ENCODE measurements at places on chromosomes 1 and 21.

GRCh38 chr1:1419813-1420653 is 1.0 kb downstream of the ANKRD65 start:
- no peak for DNase-seq

DNA sequence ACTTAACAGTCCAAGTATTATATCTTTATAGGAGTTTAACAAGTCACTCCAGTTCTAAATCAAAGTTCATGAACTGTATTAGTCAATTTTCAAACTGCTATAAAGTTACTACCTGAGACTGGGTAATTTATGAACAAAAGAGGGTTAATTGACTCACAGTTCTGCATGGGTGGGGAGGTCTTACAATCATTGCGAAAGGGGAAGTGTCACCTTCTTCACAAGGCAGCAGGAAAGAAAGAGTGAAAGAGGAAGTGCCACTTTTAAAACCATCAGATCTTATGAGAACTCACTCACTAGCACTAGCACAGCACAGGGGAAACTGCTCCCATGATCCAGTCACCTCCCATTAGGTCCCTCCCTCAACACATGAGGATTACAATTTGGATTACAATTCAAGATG is 70.0 kb downstream of the CLCA4 start:
- DNase-seq = no peak

- peak; percentile 84 for DNase-seq
Observed at GRCh38 chr1:110962892-110963690, 631 bp downstream of the LRIF1 start.

DNA sequence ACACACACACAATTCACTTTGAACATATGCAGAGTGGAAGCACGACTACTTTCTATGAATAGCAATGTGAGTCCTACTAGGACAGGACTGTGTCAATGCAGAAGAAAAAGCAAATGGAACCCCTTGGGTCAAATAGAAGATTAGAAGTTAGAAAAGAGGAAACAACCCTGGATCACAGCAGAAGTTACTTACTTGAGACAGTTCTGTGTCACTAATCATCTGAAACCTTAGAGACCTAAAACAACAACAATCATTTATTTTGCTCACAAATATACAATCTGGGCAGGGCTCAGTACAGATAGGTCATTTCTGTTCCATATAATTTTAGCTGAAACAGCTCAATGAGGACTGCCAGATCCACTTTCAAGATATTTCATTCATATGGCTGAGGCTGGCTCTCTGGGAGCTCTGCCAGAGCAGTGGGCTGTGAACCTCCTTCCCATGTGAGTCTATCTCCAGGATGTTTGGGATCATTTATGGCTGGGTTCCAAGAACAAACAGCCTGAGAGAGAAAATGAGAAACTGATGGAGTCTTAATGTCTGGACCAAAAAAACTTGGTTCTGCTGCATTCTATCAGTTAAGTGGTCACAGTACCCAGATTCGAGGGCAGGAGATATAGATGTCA is 42.5 kb upstream of the IL10 start:
- DNase-seq = no peak

GRCh38 chr1:172108161-172108893 is 267.0 kb downstream of the DNM3 start:
- no peak for DNase-seq

- no peak for DNase-seq
Observed at GRCh38 chr1:155169541-155169940, 3.6 kb downstream of the KRTCAP2 start.

DNA sequence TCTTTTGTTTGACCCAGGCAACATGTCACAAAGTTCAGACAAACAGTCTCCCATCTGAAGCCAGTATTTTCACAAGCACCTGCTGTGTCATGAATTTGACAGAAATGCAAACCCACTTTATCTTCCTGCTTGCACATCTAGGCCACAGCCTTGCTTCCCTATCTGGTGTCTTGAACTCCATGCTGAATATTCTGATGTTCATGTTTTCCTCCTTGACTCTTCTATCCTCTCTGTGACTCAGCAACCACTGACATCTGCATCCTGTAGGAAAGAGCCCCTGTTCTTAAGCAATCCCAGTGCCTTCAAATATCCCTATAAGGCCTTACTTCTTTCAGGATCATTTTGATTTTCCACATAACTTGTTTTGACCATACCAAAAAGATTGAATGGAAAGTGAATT is 6.5 kb downstream of the CD55 start:
- no peak for DNase-seq

DNA sequence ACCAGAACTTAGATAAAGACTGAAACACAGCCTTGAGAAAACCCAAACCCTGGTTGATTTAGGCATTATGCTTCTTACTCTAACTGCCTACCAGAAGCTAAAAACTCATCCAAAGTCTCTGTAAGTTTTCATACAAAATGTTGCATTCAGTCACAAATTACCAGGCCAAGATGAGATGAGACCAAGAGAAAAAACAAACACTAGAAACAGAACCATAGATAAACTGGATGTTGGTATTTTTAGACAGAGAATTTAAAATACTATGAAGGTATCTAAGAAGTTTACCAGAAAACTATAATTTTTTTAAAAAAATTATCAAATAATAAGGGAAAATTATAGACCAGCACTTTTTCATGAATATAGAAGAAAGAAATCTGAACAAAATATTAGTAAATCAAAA is 180.5 kb downstream of the VPS13D start:
- no peak for DNase-seq

DNA sequence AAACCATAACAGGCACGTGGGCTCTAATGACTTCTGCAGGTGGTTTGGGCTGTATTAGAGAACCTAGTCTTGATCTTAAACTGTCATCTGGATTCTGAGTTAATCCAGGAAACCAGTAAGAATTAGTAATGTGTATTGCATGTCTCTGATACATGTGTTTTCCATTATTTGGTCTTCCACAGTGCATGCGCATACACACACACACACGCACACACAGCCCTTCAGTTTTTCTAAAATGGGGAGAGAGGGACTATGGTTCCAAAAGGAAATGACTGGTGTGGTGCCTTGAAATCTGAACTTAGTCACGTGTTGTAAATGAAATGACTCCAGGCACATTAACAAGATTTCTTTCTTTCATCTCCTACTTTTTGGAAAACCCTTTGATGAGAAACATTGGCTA is 67.6 kb downstream of the OLFML2B start:
- no peak for DNase-seq

GRCh38 chr1:28640766-28641165 is 2.1 kb downstream of the TAF12 start:
- DNase-seq = peak; percentile 21

DNA sequence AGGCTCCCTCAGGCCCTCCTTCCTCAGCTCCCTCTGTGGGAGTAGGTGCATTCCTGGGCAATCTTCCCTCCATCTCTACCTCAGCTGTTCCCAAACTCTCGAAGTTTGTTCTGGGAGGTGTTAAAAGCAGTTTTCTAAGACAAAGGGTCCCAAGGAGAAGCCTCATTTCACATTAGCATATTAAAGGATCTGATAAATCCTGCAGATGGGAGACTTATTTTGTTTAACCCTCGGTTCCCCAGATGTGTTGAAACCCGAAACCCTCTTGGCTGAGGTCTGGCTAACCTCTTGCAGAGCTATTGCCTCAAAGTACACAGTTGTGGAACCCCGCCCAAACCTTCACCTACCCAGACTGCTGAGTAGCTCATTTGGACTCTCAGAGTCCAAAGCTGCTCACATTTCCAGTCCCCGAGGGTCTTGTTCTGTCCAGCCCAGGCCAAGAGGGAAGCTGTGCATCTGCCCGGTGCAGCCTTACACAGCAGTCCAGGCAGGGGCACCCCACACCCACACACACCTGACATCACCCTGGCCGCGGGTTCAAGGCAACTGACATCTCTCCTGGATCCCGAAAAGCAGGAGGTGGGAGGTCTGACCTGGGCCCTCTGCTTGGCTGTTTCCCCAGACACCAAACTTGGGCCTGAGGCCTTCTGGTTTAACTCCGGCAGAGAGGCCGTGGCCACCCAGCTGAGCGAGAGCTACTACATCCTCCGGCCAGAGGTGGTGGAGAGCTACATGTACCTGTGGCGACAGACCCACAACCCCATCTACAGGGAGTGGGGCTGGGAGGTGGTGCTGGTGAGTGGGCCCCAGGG is 19.5 kb upstream of the SELENON start:
- DNase-seq = no peak

- DNase-seq = no peak
Observed at GRCh38 chr1:50027794-50028193, 4.0 kb upstream of the AGBL4 start.

GRCh38 chr21:44765231-44766013 is 36.2 kb downstream of the UBE2G2 start:
- DNase-seq = peak; percentile 63

DNA sequence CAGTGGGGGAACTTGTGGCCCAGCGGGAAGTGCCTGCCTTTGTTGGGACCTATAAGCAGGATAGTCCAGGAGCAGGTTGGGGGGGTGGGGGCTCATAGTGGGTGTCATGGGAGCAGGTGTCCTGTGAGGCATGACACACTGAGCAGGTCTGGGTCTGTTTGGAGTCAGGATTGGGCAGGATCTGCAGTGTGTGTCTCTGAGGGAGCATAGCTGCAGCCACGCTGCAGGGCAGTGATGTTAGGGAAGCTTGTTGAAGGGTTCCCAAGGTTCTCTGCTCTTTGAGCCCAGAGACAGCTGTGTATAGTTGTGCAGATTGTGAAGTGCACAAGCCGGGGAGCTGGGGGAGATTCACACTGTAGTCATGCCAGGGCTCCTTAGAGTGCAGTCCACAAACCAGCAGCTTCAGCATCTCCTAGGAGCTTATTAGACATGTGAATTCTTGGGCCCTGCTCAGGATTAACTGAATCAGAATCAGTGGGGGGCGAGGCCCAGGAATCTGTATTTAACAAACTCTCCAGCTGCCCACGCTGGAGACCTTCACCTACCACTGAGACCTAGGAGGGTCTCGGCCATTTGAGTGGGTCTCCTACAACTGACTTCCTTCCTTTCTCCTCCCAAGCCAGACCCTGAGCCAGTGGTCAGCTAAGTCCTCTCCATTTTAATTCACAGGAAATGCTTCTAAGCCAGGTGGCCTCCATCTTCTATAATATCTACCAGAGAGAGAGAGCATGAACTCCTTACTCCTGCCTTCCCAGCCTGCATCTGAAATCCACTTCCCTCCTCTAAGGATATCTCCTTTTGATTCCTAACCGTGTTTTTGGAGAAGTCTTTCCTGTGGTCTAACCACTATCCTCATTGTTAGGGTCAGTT is 11.1 kb downstream of the INSRR start:
- no peak for DNase-seq

DNA sequence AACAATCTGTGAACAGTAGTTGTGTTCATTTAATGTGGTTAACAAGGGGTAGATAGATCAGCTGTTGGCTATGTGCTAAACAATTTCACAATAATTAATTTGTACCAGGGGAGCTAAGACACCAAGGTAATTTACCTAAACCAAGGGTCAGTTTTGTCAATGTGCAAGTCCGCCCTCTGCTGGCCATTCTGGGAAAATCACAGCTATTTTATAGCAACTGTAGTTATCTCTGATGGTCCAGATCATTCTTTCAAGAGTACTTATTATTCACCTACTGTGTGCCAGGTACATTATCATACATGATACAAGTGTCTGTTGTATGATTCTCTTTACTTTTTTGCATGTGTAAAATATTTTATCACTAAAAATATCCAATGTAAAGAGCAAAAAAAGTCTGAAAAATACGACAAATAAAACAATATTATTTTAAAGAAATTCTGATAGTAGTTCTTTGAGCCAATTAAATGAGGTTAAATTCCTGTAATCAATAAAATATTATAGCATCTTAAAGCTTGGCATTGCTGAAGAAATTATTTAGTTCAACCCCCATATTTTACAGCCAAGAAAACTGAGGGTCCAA is 312.3 kb upstream of the FAM78B start:
- DNase-seq = peak; percentile 42

- no peak for DNase-seq
Observed at GRCh38 chr1:31372051-31372450, 825 bp downstream of the FABP3 start.

GRCh38 chr1:208731981-208732821 is 488.0 kb upstream of the PLXNA2 start:
- DNase-seq = no peak

DNA sequence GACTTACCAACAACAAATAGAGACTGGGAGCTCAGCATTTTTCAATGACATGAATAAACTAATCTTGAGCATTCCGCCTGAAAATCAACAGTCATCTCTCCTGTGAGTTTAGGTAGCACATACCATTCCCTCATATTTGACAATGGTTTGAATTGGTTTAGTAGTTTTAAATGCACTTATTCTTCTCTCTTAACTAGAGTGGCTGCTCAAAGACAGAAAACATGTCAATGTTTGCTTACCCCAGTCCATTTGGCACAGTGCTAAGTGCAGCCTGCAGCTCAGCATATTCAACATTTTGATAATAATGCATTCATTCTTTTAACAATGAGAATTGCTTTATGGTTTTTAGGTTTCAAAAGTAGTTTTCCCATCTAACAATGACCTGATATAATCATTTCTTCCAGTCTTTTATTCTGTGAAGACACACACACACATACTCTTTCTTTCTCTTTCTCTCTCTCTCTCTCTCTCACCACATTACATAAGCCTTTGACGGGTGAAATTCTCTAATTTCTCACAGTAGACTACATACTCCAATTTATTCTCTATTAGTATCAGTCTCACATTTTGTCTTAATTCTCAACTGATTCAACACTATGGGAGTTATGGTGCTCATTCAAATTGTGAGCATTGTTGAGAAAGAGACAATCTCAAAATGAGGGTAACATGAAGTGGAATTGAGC is 432.3 kb downstream of the LRRIQ3 start:
- DNase-seq = no peak

GRCh38 chr1:20551945-20552727 is at the start of gene FAM43B:
TSS of gene FAM43B (plus strand) at chr1:20552573. CDS start at chr1:20552974, 401 bp downstream.
- DNase-seq = no peak

- peak; percentile 14 for DNase-seq
Observed at GRCh38 chr21:26070822-26071425, 99.6 kb downstream of the APP start.

DNA sequence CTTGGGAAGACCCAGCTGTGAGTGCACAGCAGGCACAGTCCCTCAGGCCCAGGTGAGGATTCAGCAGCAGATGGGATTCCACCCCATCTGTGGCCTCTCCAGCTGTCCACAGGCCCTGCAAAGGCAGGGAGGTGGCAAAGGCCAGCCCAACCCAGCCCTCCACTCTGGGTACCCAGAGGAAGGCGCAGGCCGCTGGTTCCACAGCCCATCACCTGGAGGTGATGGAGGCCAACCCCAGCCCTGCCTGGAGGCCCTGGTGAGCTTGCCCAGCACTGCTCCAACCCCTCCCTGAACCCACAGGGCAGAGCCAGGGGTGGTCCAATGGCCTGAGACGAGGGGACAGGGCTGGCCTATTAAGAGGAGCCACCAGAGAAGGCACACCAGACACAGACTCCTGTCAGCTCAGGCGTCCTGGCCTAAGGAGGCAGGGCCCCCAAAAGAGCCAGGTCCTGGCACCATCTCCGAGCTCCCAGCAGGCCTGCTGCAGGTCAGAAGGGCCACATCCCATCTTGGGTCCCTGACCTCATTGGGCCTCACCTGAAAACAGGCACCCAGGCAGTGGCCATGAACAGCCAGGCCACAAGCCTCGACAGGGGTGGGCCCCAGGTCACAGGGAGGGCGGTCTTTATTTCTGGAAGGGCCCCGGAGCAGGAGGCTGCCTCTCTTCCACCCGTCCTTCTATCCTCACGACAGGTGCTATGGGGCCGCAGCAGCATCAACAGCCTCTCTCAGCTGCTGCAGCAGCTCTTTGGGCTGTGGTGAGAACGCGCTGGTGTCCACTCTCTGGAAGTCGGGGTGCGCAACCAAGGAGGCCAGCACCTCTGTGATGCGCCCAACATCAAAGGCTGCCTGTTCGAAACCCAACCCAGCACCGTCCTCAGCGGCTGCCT is 3.2 kb downstream of the JMJD4 start:
- DNase-seq = no peak

Measured in T-cell (primary cell).